Cerebellar cortex (tissue), 1 donor: ENCODE measurements at places on chromosomes 5 and 9.
A peak's percentile ranks its signal among the peaks of the same experiment; 100 is the strongest.

GRCh38 chr9:92631452-92632343 lies 38.2 kb downstream of the IPPK start:
- DNase-seq: no peak

DNA sequence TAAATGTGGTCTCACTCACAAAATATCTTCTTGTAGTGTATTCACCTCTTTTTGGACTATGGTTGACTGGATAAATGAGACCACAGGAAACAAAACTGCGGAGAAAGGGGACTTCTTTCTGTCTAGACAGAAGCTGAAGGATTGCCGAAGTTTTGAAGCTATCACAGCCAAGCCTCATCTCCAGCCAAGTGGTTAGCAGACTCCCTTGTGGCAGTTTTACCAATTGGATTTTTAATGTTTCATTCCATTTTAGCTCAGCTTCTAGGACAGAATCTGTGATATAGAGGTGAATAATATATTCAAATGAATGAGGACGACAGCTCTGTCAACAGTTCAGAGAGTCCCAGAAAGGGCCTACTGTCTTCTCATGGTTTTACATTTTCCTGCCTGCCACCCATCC lies 215.7 kb upstream of the ZNF608 start:
- DNase-seq: no peak

- no peak for DNase-seq
Measured at GRCh38 chr5:30693326-30693725, 500.2 kb upstream of the CDH6 start.

DNA sequence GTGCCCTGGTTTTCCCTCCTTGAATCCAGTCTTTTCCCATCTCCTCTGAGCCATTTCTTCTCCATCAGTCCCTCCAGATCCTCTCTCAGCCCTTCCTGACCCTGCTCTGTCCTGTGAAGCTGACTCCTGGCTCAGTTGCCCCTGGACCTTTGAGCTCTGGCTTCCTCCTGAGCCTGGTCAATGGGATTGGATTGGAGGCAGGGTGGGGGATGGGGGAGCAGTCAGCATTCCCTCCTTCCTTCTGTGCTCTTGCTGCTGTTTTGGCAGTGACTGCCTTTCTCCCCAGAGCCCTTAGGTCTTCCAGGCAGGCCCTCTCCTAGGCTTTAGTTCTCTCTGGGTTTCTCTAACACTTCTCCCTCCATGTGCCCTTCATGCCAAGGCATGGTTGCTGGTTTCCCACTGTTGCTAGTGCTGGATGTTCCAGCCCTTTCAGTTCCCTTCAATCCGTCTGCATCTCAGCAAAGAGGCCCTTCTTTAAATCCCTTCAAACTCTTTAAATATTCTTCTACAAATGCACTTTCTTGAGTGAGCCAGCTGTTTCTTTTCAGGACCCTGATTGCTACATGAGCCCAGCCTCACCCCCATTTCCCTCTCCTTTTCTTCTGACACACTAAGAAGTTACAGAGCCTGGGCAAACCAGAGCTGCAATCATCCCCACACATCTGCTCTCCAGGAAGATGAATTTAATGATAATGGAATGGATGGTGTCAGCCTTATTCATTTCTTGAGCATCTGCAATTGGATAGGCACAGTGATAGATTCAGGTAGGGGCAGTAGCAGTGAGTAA lies 2.2 kb downstream of the TNFSF15 start:
- DNase-seq: no peak

DNA sequence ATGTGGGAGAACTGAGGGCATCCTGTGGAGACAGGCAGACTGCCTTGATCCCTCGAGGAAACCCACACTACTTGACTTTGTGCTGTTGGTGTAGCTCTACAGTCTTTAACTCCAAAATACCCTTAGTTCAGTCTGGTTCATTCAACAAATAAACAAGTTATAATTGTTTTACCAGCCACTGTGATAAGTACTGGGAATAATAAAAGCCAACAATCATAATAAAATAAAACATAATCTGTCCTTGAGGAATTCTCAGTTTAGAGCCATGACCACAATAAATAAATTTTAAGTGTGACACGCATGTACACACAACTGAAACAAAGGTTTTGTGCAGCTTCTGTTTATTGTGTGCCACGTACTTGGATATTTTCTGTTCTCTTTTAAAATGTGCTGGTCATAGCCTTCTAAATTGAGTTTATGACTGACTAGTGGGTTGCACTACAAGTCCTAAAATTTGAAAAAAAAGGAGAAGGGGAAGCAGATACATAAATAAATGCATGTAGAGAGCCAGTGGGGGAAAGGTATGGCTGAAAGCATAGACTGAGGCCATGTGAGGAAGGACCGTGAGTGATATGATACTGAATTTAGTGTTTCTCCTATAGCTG lies 6.2 kb upstream of the SCAMP1 start:
- DNase-seq: no peak

GRCh38 chr9:214648-215493 lies at the start of gene DOCK8:
DOCK8 (plus strand) TSS chr9:214865; CDS start chr9:214977, 112 bp downstream.
- no peak for DNase-seq

- no peak for DNase-seq
Measured at GRCh38 chr5:179135441-179136215, 75.5 kb downstream of the ZNF354C start.

DNA sequence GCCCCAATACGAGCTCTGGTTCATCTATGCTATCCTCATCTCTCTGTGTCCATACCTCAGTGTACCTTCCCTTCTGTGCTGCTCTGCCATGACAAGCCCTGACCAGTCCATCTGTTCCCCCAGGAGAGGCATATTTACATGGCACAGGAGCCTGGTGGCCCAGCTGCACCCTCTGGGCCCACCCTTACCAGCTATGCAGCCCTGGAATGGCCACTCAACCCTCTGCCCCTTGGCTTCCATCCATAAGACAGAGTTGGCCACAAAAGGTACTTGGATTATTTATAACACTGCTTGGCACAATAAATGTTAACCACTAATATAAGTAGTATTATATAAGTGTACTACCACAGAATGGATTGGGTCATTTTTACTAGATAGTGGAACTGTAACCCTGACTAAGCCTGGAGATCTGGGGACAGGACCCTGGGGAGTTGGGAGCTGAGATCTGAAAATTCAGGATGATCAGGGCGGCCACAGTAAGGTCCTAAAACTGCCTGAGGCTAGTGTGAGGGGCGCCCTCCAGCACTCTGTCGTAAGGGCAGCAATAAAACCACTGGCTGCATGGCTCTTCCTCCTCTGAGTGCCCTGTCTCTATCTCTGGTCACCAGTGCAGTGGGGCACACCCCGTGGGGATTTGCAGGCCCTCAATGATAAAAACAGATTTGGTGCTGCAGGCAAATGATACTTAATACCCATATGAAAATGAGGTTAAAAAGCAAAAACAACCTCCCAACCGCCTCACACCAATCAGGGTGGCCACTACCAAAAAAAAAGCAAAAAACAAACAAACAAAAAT lies 65.8 kb downstream of the SEMA4D start:
- no peak for DNase-seq

DNA sequence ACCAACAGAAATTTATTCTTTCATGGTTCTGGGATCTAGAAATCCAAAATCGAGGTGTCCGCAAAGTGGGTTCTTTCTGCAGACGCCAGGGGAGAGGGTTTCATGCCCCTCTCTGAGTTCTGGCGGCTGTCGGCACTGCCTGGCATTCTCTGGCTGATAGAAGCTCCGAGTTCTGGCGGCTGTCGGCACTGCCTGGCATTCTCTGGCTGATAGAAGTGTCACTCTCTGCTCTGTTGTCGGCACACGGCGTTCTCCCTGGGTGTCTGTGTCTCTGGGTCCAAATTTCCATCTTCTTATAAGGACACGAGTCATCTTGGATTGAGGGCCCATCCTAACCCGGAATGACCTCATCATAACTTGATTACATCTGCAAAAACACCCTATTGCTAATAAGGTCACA lies 7.6 kb downstream of the GFI1B start:
- no peak for DNase-seq

- peak; percentile 84 for DNase-seq
Measured at GRCh38 chr5:59000211-59000610, 417.3 kb downstream of the RAB3C start.

- no peak for DNase-seq
Measured at GRCh38 chr5:87155106-87155505, 112.6 kb upstream of the RASA1 start.

GRCh38 chr5:67094476-67095300 lies 101.9 kb downstream of the CD180 start:
- DNase-seq: no peak

DNA sequence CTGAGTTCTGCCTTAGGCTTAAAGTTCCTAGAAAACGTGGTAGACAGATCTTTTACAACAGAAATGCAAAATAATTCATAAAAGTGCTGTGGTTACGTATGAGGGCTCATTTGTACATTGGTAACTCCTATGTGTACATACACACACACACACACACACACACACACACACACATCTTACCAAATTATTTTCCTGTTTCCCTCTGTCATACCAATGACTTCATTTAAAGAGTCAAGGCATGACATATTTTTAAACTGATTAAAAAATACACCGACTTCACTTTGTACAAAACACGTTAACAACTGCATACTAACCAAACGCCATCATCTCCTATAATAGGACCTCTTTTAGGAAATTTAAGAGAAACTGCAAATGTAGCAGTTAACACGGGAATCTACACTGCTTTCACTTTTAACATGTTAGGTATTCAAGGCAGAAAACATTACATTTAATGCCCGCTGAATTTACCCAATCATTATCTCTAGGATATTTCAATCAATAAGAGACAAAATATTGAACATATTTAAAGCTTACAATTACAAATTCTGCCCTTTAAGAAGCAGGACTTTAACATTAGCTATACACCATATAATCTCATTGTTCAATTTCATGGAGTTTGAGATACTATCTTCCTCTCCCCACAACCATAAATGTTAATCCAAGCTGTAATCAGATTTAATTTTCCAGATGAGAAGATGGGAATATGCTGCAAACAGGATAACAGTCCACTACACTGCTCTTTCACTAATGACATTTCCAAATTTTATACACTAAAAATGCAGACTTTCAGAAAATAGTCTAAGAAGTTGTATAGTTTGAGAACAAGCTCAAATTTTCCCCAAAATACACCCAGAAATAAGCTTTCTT lies 133.1 kb downstream of the DENND1A start:
- no peak for DNase-seq

DNA sequence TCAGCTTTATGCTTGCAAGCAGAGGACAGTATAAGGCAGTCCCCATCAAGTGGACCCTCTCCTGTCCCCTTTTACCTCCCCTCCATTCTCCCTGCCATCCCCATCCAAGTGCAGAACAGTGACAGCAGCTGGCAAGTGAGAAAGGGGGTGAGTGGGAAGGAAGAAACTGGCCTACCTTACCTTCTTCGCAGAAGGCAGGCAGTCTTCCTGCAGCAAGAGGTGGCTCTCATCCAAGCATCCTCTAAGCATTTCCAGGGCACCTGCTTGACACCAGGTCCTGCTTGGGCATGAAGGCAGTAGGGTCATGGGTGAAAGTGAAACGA lies 77.3 kb upstream of the SH3PXD2B start:
- no peak for DNase-seq

DNA sequence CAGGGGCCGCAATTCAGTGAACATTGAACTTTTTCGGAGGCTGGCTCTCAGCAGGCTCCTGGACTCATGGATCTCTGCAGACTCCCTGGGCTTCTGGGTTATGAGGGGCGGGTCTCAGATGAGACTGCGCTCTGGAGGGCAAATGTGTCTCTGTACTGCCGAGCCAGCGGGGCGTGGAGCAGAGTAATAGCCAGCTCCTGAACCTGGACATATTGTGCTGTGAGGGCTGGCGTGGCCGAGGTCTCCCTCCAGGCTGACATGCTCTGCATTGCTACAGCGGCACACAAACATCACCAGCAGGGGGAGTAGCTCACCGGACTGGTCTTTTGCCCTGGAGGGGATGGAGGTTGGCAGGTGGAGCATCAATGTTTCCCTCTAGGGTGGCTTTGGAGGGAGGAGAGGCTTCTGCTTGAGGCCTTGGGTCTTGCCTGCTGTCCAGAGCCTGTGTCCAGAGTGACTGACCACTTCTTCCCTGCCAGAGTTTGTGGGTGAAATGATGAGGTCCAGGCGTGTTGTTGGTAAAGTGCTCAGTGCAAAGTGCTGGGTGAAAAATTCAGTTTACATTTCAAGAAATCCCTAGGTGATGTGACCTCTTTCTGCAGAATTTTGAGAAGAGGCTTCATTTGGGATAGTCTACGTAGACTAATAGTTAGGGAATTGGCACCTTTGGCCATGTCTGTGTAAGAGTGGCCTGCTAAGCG lies 10.9 kb upstream of the GADD45G start:
- peak; percentile 14 for DNase-seq

DNA sequence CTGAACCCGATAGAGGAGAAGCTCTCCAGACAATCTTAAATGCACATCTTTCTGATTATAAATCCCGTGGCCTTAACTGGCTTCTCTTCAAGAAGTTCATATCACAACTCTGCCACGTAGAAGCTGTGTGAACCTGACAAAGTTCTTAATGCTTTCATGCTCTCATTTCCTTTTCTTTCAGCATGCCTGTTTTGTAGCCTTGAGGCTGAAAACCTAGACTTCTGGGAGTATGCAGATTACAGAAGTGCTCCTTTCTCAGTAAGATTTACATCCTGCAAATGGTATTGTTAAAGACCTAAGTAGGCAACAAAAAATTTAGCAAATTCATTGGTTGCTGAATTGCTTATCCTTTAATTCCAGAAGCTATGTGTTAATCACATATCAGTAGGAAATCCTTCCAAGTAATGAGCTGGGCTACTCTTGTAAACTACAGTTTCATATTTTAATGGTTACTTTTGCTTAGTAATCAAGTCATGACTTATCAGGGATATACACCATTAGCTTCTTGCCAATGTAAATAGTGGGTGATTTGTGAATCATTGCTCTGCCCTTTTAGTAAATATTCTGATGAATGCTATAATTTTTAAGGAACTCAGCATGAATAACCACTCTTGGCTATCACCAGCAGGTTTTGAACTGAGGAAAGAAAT lies 334.7 kb downstream of the FBXL7 start:
- no peak for DNase-seq

DNA sequence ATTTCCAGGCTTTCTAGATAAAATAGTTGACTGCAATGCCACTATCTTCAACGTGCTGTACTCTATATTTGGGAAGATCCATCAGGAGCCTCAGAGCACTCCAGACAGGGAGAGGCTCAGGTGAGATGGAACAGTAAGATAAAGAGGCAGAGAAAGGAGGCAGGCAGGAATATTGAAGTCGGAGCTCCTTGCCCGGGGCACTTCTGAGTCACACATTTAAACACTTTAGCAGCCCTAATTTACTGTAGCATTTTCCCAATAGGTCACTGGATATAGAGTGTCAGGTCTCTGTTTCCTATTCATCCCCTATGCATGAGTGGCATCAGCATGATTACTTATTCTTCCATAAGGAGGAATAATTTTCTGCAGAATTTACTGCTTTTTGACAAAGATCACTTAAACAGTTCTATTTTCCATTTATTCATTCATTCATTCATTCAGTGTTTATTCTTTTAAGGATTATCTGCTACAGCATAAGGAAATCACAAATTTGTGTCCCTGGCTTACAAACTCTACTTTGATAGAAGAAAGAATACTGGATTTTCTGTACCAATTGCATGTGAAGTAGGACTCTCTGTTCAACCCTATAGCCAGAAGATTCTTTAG lies 170.7 kb downstream of the MAPKAP1 start:
- no peak for DNase-seq

DNA sequence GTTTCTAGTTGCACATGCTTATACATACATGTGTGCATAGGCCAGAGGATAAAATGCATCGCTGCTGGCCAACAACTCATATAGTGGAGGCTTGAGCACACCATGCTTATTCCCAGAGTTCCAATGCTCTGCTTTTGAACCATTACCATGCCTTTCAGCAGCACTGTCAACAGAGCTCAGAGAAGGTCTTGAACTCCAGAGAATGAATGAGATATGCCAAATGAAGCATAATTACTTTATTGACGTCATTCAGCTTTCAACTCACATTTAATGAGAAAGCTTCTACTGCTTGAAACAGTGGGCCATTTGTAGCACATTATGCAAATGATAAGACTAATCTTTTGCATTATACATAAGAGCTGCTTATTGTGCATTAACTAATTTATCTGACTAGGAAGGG lies 765.3 kb upstream of the GRAMD2B start:
- DNase-seq: no peak
